Activated gamma-delta T cell treated with Interleukin-2 at 50 U/mL for 16 hours (primary cell): ENCODE measurements at places on chromosomes 3 and 15.

GRCh38 chr3:160886421-160886820 is 130.4 kb downstream of the PPM1L start:
- DNase-seq: no peak

- DNase-seq: no peak
These were observed 24.8 kb downstream of the KPNA4 start for GRCh38 chr3:160540551-160540950.

DNA sequence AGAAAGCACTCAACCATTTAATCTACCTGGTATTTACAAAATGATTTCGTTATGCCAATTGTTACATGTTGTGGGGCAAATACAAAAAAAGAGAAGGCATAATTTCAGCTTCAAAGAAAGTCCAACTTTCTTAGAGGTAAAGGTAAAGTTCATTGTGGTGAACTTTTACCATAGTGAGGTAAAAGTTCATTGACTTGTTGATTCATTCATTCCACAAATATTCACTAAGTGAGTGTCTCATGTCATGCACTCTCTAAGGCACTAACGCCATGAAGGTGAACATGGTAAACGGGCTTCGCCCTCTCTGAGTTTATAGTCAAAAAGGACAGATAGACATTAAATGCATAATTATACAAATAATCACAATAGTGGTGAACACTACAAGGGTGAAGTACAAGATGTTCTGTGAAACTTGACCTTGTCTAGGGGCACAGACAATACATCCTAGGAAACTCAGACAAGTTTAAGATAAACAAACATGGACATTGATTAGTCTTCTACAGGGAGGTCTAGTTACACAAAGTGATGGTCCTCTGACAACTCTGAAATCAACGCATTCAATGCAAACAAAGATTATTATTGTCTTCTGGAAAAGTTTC is 378.6 kb downstream of the MAGI1 start:
- no peak for DNase-seq

DNA sequence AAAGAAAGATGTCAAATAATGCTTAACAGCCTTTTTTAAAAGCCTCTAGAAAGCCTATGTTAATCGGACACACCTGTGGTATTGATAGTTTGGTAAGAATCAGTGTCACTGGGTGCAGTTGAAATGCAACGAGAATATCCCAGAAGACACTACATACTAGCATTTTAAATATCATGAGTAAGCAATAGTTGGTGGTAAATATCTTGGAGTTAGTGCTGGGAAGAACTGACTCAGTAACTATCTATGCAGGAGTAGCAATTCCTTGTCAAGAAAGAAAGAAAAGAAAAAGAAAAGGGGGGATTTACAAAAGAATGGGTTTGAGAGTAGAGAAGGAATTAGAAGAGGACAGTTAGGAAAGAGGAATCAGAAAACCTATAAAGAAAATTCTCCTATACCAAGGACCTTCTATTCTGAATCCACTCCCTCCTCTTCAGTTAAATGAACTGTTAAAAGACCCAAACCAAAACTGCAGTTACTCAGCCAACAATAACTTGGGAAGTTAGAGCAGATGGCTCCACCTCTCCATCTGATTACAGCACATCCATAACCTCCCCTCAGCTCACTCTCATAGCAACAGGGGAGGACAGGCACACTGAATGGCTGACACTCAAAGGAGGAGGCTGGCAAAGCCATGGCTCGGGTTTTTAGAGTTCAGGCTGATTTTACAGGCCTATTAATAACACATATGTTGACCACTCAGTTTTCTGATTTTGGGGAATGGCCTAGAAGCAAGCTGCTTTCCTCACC is 207.6 kb upstream of the MDFIC2 start:
- DNase-seq: no peak

DNA sequence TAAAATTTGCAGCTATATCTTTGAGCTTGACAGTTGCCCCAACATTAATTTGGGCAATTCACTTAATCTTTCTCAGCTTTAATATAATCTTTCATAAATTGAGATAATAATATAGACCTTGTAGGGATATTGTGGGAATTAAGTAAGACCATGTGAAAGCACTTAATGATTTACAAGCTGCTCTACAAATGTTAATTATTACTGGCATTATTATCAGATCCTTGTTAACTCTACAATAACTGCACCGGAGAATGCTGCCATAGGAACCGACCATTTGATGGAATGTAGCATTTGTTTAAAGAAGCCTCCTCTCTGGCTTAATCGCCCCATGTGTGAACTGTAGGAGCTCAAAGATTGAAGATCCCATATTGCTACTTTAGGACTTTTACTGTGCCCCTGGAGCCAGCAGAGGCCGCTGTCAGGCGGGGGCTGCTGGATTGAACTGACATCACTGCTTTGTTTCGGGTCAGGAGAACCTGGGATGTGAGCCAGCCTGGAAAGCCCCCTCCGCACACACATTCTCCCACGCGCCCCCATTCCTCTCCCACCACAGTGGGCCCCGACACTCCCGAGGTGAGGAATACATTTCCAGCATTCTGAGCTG is 154.2 kb upstream of the TNIK start:
- no peak for DNase-seq

DNA sequence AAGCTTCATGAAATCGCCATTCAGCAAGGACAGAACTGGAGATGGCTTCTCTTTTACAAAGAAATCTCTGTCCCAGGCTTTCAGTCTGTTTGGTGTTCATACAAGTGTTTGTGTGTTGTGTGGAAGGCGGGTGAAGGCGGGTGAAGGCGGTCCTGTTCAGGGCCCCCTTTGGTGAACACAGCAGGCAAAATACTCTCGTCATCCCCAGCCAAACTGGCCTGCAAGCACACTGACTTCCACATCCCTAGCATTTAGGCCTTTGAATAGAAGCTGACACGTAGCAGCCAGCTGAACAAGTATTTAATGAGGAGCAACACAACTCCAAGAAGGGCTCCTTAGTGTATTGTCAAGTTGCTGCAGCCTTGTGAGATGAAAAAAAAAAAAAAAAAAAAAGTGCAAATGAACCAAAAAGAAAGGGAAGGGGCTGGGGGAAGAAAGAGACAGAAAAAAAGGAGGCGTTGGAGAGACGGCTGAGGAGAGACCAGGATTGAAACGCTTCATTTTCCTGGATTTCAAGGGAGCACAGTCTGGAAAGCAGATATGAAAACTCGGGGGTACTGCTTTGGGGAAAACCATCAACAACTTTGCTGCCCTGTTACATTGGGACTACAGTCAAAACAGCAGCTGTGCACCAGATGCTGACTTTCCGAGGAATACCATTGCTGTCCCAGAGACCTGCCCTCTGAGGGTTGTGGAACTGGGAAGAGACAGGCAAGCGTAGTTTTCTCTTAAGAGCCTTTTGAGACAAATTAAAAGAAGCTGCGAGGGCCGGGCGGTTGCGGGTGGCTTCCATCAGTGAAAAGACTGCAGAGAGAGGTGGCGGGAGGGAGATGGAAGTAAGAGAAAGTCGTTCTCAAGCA is 74.6 kb downstream of the TGFBR2 start:
- DNase-seq: no peak

GRCh38 chr15:99542828-99543227 is 23.0 kb upstream of the MEF2A start:
- no peak for DNase-seq

DNA sequence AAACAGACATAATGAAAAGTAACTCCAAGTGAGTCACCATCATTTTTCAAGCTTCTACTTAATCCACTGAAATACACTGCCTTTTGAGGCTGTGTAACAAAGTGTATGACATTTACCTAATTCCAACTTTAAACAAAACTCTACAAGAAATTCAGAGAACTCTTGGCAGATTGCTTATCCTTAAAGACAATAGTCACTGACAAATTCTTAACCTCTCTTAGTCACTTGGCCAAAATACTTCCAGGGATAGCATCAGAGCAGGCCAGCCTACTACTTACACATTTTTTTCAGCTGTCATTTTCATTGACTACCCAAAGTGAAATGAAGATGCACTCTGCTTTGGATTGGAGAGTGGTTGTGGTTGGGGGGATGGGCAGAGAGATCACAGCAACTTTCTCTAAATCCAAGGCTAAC is 3.6 kb downstream of the WWTR1 start:
- DNase-seq: no peak

DNA sequence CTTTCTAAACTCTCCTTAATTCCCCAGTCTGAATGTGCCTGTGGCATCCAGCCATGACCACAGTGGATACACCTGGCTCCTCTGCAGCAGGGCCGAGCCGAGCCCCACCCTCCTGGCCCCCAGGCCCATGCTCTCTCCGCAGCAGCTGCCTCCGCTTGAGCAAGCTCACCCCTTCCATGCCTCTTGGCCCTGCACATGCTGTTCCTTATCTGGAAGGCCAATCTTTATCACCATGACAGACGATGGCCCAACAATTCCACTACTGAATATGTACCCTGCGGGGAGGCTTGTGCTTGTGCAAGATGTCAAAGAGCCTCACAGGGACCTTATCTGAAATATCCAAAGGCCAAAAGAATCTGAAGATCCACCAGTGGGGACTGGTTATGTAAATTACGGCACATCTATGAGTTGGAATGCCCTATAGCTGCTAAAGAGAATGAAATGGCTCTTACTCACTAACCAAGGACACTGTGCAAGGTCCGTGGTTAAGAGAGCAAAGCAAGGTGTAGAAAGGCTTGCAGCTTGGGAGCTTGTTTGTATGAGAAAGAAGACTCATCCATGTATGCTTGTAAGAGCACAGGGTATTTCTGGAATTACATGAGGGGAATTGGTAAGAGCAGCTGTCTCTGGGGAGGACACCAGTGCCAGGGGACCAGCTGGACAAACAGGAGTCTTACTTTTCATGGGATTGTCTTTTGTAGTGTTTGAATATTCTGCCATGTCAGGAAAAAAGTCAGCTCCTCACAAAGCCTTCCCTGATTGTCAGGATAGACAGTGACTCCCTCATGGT is 55.2 kb downstream of the WNT7A start:
- no peak for DNase-seq

GRCh38 chr15:75095594-75095993 is 72.2 kb downstream of the PPCDC start:
- DNase-seq: no peak

DNA sequence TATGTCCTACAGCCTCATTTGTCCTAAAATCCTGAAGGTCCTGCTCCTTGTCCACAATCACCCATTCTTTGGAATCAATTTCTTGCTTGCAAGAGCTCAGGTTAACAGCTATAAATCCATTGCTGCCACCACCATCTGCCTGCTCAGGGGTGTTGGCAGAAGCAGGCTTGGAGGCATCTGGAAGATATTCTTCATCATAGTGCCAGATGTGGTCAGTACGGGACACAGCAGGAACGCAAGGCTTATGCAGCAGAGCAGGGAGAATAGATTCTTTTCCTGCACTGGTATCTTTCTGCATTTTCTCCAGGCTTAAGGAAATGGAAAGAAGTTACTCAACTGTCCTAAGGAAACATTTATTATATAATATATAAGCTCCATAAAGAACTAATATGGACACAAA is 38.5 kb upstream of the CDAN1 start:
- DNase-seq: no peak

GRCh38 chr15:72515591-72516389 is 41.7 kb downstream of the ARIH1 start:
- DNase-seq: no peak

DNA sequence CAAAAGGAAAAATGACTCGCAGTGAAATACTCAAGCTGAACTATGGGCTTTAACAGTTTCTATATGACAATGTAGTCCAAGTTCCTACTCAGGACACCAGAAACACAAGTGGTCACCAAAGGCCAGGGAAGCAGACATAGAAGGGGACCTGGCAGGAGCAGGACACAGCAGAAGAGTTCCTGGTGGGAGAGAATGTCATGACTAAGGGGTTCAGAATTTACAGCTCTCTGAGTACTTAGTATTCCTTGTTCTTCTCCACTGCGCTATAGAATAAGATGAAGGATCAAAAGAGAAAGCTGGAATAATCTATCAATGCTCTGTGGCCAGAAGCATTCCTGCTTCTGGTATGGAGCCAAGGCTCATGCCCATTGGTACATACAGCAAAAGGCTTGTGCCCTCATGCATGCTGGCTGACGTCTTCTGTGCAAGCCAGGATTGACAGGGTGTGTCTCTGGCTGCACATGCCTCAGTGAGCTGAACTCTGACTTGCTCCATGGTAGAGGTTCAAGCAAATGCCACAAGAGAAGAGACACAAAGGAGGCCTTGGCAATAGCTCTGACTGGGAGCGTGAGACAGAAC is 128.7 kb upstream of the SLC2A2 start:
- no peak for DNase-seq

GRCh38 chr3:58260733-58261132 is 23.1 kb downstream of the ABHD6 start:
- no peak for DNase-seq

DNA sequence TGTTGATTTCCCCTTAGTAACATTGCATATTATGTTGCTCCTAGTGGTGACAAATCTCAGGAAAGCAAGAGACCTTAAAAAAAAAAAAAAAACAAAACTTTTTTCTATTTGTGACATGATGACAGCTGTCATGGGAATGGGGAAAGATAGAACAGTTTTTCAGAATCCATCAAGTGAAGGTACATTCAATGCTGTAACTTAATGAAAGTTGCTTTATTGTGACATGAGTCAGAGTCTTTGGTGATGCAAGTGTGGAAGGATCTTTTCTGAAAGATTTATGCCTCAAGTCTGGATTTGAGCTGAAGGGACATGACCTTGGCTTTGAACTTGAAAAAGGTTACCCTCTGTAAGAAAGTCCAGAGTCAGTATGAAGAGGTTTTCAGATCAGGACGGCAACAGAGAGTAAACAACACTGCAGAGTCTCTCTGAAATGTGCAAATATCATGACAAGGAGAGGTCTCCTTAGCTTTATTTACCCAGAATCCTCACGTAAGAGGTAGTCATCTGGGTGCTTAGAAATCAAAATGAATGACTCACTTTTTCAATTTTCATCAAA is 424.7 kb downstream of the CNTN4 start:
- DNase-seq: no peak

DNA sequence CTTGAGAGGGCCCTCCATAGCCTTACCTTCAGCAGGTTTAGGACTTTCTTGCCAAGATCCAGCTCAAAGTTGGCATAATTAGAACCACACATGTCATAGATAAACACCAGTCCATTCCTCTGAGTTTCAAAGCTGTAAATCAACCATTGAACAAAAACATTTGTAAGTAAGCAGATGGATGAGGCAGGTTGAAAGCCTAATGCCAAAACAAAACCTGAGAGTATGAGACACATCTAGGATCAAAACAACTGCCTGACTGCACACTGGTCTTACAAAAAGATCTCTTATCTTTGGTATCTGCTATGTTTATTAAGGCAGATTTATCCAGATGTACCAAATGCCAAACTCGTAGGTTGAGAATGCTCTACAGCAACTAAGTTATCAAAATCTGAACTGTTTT is 61.9 kb downstream of the PTPN9 start:
- DNase-seq: no peak

GRCh38 chr15:73686781-73687256 is 2.6 kb downstream of the CD276 start:
- DNase-seq: no peak

- no peak for DNase-seq
These were observed 258.9 kb upstream of the THBS1 start for GRCh38 chr15:39321977-39322376.
